ENCODE measurements at places on chromosomes 7 and 10.

GRCh38 chr7:14639801-14640200 is 262.8 kb downstream of the DGKB start:
- DNase-seq: no peak

GRCh38 chr7:28466885-28467284 is 54.6 kb downstream of the CREB5 start:
- DNase-seq: no peak

DNA sequence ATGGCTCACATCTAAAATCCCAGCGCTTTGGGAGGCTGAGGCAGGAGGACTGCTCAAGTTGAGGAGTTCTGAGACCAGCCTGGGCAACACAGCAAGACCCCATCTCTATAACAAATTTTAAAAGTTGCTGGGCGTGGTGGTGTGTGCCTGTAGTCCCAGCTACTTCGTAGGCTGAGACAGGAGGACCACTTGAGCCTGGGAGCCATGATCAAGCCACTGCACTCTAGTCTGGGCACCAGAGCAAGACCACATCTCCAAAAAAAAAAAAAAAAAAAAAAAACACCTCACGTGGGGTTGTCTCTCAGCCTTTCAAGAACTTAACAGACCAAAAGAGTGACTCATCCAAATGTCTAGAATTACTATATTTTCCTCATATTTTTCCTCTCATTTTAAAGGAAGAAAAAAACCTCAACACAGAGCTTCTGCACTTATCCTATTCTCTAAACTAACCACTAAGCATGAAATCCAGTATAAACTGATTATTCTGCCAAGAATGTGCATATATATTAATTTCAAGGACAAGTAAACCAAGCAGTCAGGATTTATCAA is 46.3 kb downstream of the CUL2 start:
- no peak for DNase-seq

- DNase-seq: no peak
Observed at GRCh38 chr10:97889461-97890265, 40.0 kb downstream of the GOLGA7B start.

GRCh38 chr7:22250390-22250789 is 106.6 kb downstream of the RAPGEF5 start:
- DNase-seq: no peak

- DNase-seq: no peak
Observed at GRCh38 chr7:80604436-80604835, 34.0 kb upstream of the CD36 start.

- DNase-seq: peak; percentile 25
Observed at GRCh38 chr10:86411281-86411841, 44.8 kb upstream of the GRID1 start.

DNA sequence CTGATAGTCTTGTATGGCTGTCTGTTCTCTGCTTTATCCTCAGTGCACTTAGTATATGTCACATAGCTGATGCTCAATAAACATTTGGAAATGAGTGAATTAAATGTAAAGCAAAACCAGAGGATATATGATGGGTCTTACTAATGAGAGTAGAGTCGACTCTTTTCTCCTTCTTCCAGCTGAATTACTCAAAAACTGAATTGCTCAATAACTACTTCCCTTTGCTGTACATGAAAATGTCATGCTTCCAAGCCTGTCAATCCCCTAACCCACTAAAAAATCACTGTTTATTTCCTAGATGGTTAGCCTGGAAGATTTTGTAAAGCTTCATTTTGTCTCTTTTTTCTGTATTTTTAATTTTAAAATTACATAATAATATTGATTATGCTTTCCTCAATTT is 88.0 kb downstream of the OR13A1 start:
- no peak for DNase-seq

DNA sequence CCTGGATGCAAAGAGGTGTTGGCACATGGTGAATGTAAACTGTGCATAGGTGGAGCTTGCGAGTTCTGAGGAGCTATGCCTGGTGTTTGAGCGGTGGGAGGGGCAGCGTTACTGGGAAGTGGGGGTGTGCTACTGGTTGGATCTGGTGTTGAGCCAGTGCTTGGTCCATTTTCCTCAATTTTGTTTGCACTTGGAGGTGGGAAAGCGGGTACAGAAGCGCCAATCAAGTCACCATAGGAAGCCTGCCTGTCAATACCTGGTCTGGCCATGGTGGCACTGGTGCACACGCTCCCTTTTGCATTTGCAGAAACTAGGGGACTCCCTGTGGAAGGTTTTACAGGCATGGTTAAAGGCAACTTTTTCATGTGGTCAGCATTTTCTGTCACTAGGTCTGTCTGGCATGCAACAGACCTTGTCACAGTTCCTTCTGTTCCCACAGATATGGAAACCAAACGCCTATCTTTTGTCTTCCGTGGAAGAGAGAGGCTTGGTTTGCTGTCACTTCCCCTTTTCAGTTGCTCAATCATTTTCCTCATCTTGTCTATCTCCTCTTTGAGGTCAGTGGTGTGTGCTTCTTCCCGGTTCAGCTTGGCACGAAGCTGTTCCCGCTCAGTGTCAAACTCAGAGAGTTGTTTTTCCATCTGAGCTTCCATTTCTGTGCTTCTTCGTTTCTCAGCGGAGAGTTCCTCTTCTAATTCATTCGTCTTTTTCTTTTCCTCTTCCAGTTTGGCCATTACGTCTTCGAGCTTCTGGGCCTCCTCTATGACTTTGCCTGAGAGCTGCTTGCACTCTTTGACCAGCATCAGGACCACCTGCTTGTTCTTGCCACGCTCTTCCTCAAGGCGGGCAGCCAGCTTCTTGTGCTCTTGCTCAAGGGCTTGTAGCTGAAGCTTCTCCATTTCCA is 81.1 kb downstream of the CTTNBP2 start:
- no peak for DNase-seq

- DNase-seq: no peak
Observed at GRCh38 chr7:151790095-151790829, 86.7 kb downstream of the PRKAG2 start.

GRCh38 chr7:37411444-37412034 is 37.1 kb downstream of the ELMO1 start:
- DNase-seq: peak; percentile 58

DNA sequence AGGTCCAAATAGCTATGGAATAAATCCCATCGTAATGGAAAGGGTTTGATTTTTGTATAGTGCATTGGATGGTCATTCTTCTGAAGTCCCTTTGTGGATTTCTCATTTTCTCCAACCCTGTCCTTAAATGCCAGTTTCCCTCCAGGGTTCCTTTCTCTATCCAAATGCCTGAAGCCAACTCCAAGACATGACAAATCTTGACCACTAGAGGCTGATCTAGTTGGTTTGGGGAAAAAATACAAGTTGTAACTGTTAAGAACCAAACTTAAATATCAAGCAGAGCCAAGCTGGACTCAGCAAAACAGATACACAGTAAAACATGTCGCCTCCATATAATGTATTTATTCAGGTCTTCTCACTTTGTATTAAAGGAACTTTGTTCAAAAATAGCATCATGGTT is 28.7 kb downstream of the FRMD4A start:
- no peak for DNase-seq

DNA sequence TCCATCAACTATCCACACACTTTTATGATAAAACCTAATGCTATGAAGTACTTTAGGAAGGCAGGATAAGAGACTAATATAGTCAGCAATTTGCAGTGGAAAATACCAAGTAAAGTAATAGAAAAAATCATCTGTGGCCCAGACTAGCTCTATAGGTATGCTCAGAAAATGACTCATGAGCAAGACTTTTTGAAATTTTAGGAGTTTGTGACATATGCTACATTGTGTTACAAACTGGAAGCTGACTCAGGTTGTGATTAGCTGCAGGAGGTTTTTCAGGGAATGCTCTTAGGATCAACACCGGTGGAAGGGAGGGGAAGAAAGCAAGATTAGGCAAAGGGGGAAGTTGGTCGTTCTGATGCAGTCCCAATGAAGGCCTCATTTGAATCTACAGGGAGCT is 56.1 kb downstream of the FEZF1 start:
- DNase-seq: no peak

All from activated T-cell treated with anti-CD3 and anti-CD28 coated beads for 4 hours (primary cell).